ENCODE measurements at places on chromosomes 11 and 22.

DNA sequence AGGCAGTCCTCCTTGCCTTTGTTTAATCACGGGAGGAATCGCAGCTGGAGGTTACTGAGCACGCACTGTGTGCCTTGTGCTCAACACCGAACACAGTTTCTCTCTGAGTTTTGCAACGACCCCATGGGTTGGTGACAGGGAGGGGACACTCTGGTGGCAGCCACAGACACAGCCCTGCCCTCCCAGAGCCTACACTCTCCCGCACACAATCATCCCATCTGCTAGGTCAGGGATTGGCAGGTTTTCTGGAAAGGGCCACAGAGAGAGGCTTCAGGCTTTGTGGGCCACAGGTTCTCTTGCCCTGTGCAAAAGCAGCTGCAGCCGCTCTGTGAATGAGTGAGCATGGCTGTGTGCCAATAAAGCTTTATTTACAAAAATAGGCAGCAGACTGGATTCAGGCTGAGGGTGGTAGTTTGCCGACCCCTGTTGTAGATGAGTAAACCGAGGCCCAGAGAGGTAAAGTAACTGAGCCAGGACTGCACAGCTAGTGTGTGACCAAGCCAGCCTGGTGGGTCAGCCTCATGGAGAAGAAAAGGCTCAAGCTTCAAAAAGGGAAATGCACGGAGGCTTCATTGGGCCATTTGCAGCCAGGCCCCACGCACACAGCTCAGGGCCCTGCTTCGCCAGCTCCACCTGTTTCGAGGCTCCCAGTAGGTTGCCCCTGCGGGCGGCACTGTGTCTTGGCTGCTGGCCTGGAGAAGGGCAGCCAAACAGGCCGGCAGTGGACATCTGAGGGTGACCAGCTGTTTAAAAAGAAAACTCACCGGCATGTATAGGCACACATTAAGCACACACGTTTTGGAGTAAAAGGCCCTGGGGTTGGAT lies 16.3 kb downstream of the LTO1 start:
- no peak for DNase-seq

DNA sequence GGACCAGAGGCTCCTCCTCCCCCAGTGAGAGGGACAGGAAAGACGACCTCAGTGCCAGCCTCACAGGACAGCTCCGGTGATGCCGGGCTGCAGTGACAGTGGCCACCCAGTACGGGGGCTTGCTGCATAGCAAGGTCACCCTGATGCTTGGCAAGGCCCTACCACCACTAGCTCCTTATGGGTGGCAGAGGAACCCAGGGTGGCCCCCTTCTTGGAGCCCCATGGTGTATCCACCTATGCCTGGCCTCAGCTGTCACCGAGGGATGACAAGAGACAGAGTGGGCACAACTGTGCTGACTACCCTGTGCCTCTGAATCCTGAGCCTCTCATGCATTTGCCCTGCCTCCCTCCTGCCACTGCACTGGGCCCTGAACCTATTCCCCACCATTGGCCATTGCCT lies 809.2 kb downstream of the TBC1D22A start:
- DNase-seq = no peak

- DNase-seq = no peak
These were observed 76.5 kb downstream of the ZC3H12C start for GRCh38 chr11:110169738-110170137.

- DNase-seq = no peak
These were observed 96.2 kb downstream of the PDHX start for GRCh38 chr11:35012467-35013191.

GRCh38 chr11:100329352-100329751 lies 357.7 kb upstream of the ARHGAP42 start:
- DNase-seq = no peak

- no peak for DNase-seq
These were observed 19.2 kb downstream of the SELENOO start for GRCh38 chr22:50219800-50220602.

DNA sequence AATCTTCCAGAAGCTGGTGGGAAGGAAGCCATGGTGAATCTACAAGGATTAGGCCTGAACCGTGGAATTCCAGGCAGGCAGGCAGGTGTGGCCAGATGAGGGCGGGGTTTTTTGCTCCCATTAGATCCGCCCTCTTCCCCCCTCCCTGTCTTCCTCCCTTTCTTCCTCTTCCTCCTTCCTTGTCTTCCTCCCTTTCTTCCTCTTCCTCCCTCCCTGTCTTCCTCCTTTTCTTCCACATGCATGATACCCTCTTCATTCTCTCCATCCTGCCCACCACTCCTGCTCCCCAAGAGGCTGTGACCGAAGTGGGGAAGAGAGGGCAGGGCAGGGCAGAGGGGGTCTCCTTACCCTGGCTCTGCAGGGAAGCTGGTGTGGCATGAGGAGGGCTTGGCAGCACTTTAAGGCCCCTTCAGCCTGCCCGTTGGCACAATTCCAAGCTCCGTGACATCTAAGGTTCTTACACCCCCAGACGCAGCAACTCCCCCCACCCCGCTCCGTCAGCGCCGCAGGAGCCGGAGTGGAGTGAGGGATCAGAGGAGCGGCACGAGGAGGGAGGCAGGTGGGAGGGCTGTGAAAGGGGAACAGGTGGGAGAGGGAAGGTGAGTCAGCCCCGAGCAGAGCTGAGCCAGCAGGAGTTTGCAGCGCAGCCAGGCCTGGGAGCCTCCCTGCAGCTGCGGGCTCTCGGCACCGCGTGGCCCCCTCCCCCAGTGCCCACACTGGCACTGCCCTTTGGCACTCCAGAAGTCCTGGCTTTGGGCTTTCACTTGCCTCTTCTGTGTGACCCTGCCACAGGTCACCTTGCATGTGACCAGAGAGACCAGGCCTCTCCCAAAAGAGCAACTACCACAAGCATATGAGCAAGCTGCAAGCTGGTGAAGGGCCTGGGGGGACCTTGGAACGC lies 32.1 kb downstream of the KCNJ4 start:
- peak; percentile 28 for DNase-seq

DNA sequence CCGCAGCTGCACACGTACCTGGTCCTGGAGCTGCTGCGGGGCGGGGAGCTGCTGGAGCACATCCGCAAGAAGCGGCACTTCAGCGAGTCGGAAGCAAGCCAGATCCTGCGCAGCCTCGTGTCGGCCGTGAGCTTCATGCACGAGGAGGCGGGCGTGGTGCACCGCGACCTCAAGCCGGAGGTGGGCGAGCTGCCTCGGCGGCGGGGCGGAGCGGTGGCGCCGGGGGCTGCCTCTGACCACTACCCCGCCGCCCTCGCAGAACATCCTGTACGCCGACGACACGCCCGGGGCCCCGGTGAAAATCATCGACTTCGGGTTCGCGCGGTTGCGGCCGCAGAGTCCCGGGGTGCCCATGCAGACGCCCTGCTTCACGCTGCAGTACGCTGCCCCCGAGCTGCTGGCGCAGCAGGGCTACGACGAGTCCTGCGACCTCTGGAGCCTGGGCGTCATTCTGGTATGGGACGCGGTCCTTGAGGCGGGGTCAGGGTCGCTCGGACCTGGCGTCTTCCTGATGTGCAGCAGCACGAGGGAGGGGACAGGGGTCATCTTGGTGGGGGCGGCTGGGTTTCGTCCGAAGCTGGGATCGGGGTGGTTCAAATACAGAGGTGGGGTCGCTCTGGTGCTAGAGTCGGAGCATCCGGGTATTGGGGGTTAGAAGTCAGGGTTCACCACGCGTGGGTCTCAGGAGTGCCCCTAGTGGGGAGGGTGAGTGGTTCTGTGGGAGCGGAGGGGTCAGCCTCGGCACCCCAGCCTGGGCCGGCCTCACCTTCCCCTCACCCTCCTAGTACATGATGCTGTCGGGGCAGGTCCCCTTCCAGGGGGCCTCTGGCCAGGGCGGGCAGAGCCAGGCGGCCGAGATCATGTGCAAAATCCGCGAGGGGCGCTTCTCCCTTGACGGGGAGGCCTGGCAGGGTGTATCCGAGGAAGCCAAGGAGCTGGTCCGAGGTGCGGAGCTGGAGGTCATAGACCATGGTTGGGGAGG lies 10.8 kb downstream of the RPS6KA4 start:
- no peak for DNase-seq

- DNase-seq = no peak
These were observed 12.7 kb upstream of the CPT1A start for GRCh38 chr11:68854273-68854958.

- DNase-seq = no peak
These were observed 2.1 kb upstream of the GSTP1 start for GRCh38 chr11:67581469-67581868.

DNA sequence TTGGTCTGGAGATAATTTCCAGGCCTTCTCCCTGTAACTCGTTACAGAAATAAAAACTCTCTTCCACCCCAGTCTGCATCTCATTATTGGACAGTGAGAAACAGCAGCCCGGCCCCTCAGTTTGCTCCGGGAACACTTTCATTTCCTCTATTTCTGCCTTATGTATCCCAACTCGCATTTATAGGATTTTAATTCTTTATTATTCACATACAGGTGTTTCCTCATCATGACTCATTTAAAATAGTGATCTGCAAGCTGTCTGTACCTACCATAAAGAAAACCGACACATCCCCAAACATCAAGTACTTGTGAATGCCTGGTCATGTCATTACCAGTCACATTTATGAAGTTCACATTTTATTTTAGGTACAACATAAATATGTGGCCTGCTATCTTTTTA lies 42.8 kb downstream of the PIWIL3 start:
- DNase-seq = no peak

- no peak for DNase-seq
These were observed 967 bp upstream of the GALNT18 start for GRCh38 chr11:11622772-11623171.

- peak; percentile 48 for DNase-seq
These were observed 113.1 kb downstream of the ARHGAP42 start for GRCh38 chr11:100800202-100800601.
